ENCODE measurements at places on chromosomes 3 and 15.

- no peak for DNase-seq
These were observed 8.9 kb upstream of the HAPLN3 start for GRCh38 chr15:88904257-88904623.

GRCh38 chr3:120450600-120451271 lies at the start of gene FSTL1:
Gene FSTL1 (minus strand): TSS chr3:120450992. CDS start chr3:120450746, 246 bp downstream.
- no peak for DNase-seq

- DNase-seq = peak; percentile 59
These were observed 188.1 kb downstream of the CHST2 start for GRCh38 chr3:143307613-143308183.

- DNase-seq = peak; percentile 72
These were observed 33.0 kb upstream of the TEX264 start for GRCh38 chr3:51637941-51638471.

DNA sequence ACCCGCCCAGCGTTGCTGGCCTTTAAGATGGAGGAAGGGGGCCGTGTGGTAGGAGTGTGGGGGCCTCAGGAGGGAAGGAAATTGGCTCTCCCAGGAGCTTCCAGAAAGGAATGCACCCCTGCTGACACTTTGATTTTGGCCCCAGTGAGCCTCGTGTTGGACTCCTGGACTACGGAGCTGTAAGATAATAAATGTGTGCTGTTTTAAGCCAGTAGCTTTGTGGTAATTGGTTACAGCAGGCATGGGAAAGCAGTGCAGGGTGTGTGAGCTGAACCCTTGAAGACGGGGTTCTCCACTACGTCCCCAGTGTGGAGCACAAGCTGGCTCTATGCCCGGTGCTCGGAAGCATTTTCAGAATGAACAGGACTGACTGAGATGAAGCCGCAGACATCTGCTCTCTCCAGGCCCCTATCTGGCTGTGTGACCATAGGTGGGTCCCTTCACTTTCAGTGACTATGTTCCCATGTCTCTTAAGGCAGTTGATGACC lies 22.9 kb upstream of the CGNL1 start:
- peak; percentile 56 for DNase-seq

DNA sequence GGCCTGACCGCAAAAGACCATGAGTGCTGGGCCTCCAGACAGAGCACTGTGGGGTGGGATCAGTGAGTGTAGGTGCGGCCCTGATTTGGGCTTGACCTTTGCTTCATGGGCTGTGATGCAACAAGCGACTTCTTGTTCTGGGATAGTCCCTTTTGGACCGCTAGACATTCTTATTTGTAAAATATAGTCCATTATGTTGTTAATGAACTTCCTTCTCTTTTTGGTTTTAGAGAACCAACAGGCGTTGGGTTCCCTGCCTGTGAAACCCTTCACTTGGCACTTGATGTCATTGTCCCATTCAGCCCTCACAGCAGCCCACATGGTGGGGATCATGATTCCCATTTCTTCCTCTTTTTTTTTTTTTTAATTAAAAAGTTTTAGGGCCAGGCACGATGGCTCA lies 15.8 kb upstream of the TRH start:
- no peak for DNase-seq

DNA sequence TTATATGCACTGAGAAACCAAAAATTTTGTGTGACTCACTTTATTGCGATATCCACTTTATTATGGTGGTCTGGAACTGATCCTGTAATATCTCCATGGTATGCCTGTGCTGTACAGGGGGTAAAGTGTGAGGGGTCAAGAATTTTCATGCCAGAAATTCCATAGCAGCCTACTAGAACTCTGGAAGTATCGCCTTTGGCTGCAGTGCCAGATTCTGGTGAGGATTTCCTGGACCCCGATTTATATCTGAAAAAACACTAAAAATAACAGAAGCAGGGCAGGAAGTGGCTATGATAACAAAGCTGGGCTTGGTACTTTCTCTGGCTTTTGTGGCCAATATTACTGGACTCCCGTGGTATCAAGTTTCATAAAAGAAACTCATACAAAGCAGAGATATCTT lies 36.4 kb downstream of the CCDC80 start:
- peak; percentile 95 for DNase-seq

DNA sequence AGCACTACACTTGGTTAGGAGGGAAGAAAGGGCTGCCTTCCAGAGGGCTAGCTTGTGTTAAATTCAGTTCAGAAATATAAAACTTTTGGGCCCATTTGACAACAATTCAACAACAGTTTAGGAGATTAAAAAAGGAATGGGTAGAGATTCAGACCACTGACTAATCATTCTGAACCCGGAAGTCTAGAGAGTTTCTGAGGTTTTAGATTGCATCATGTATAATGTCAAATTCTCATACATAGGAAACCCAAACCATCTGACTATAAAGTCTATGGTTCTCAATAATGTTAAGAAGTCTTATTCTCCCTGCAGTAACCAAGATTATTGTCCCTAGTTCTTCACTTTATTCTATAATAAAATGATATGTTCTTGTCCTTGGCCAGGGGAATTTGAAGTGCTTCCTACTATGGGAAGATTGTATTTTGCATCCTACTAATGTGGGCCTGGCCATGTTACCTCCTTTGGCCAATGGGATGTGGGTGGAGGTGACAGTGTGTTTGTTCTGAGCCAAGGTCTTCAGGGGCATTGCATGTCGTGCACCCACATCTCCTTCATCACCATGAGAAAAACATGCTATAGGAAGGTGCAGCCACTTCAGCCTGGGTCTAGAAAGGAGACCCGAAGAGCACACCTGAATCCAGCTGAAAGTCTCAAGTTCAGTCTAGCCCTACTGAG lies 66.4 kb upstream of the CCNL1 start:
- DNase-seq = no peak

- DNase-seq = no peak
These were observed 45.3 kb upstream of the LHFPL4 start for GRCh38 chr3:9598783-9599387.
